Activated CD8-positive, alpha-beta memory T cell treated with anti-CD3 and anti-CD28 coated beads, Interleukin-2, amount 50 U/mL, for 48 hours (primary cell): ENCODE measurements at places on chromosomes 12 and 14.
A peak's percentile ranks its signal among the peaks of the same experiment; 100 is the strongest.

GRCh38 chr14:53043027-53043581, 92.3 kb upstream of the FERMT2 start:
- DNase-seq, result no peak

GRCh38 chr14:70919774-70920173, 12.5 kb downstream of the PCNX1 start:
- no peak for DNase-seq

DNA sequence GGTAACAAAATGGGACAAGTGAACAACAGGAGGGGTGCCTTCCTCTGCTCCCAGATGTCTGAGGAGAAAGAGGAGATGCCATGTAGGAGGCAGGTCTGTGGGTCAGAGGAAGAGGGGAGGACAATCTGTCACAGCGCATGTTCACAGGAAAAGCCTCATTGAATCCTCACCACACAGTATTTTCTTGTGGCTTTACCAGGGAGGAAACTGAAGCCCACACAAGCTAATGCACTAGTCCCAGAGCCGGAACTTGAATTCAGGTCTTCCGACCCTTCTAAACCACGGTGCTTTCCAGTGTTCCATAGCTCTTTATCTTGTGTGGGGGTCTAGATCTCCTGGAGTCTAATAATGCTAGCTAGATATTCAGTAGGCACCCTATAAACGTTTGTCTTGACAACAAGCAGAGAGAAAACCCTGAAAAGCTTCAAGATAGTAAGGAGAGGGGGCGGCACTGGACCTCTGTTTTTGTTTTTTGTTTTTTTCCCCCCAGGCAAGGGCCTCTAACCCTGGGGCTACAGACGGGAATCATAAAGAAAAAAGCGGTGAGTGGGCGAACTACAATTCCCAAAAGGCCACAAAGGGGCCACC, 371 bp upstream of the SHMT2 start:
- DNase-seq, result no peak

- peak; percentile 53 for DNase-seq
Observed at GRCh38 chr12:55745361-55746173, 2.6 kb downstream of the GDF11 start.

- DNase-seq, result no peak
Observed at GRCh38 chr12:130017591-130018449, 114.0 kb upstream of the TMEM132D start.

GRCh38 chr12:99609455-99610181, 37.9 kb upstream of the GARIN6 start:
- no peak for DNase-seq

DNA sequence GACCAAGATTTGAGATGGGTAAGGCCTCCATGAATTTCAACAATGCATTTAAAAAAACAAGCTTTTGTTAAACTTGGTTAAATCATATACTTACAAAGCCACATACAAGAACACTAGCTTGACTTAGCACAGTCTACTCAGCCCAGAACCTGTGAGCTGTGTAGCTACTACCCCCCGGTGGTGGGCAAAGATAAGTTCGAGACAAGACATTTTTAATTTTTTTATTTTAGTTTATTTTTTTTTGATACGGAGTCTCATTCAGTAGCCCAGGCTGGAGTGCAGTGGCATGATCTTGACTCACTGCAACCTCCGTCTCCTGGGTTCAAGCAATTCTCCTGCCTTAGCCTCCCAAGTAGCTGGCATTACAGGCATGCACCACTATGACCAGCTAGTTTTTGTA, 3.7 kb upstream of the NECAP1 start:
- DNase-seq, result no peak
